Muscle of leg (tissue), 16 donors: ENCODE measurements at places on chromosomes 3 and 15. TPM values are rescaled to one million over a fixed set of nuclear protein-coding genes. Genes with fewer than 3 reads are reported as not detected.
A peak's percentile ranks its signal among the peaks of the same experiment; 100 is the strongest.

BCHE gene
- 78.9 TPM for total RNA-seq

NOX5 gene
- total RNA-seq: 0.09 TPM

TRIM42 gene
- total RNA-seq: not detected

ZPLD1 gene
- under 0.01 TPM for total RNA-seq

- DNase-seq: peak; percentile 73
These were observed 396 bp downstream of the INO80 start for GRCh38 chr15:41115652-41116115.

DNA sequence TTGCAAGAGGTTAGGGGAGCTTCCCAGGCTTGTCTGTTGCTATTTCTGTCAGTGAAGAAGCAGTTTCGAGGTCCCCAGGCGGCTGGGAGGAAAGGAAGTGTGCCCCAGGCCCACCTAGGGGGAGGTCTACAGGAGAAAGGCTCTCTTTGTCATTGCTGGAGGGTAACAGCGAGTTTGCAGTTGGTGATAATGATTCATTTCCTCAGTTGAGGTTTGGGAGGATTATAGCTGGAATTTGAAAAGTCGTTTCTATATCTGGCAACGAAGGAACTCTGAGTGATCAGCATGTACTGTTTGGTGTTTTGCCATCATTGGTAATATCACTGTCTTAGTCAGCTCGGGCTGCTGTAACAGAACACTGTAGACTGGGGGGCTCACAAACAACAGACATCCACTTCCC, 65.5 kb upstream of the UBE3A start:
- no peak for DNase-seq

DNA sequence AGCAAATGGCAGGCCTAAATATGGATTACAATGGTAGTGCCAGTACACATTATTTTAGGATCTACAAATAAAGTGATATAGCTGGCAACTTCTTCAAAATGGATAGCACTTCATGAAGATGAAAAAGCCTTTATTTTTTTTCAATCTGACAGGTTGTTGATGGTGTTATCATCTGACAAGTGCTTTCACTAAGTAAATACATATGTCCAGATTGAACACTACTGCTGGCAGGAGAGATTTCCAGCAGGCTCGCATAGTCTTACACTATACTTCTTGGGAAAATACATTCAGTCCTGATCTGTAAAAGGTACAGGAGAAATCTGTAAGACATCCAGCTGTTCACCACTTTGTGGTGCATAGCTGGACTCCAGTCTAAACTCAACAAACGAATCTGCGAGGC, 50.9 kb upstream of the ALCAM start:
- DNase-seq: no peak

- no peak for DNase-seq
These were observed 70.0 kb downstream of the MITF start for GRCh38 chr3:69809076-69809835.

GRCh38 chr15:33584797-33585196, 274.0 kb downstream of the RYR3 start:
- peak; percentile 11 for DNase-seq

DNA sequence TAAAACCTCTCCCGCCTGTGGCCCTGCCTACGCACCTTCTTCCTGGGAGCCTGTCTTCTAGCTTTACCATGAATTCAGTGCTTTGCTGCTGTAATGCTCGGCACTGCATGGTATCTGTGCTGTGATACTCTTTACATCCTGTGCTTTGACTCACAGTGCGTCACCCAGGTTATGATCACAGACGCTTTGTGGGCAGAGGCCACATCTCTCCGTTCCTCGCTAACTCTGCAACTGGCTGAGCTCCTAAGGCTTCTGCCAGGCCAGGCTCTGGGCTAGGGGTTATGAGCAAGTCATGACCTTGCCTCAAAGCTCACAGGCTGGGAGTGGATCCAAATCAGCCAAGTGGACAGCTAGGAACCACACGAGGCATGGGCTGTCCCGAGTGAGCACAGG, 23.2 kb downstream of the SPTBN5 start:
- no peak for DNase-seq

DNA sequence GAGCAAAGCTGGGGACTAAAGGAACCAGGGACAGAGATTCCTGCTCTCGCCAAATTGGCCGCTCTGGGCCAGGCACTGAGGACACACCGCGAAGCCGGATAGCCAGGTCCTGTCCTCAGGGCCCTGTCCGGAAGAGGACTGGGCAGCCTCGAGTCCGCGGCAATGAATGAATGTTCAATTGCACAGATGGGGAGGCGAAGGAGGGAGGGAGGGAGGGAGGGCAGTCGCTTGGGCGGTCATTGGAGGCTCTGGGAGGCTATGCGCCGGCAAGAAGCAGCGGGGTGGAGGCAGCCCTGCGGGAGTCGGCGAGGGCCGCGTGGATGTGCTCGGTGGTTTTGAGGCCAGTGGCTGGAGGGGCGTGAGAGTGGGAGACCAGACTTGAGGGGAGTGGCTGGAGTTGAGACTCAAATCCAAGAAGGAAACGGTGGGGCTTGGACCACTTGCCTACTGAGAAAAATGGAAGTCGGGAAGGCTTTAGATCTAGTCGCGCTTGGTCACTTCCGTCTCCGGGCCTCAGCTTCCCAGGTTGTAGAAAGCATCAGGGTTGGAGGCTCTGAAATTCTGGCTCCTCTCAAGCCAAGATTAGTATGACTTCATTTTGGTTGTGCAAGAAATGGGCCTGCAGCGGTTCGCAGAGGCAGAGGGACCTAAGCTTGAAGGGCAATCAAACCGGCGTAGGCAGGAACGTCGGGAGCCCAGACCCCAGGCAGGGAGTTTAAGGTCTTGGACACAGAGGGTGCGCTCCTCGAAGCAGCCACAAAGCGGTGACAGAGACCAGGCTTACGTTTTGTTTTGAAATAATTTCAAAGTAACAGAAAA, 21.1 kb upstream of the PLXND1 start:
- DNase-seq: peak; percentile 92

DNA sequence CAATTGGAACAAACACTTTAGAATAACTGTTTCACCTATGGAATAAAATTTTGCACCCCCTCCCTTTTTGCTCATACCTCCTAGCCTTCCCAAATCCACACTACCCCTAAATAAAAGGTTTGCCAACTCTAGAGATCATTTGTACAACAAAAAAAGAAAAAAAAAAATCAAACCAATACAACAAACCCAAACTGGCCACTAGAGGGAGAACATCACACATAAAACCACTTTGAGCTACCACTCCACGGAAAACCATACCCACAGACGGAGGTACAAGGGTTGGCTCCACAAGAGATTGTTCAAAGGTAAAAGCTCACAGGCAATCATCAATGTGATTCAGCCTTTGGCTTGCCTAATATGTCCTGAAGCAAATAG, 47.6 kb downstream of the SETMAR start:
- DNase-seq: peak; percentile 85

DNA sequence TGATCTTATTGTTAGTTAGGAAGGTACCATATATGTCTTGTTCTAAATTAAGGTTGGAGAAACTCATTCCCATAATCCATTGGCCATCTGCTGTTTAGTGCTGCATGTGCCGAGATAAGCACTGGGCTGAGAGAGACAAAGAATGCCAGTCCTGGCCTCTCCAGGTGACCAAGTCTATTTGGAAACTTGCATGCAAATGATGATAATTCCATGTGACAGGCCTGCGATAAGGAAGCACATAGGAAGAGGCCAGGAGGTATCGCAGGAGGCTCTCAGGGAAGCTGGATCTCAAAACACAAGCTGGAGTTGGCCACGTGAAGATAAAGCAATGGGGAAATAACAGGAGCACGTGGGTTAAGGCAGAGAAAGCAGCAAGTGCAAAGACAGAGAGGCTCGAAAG, 39.7 kb downstream of the MYO5C start:
- DNase-seq: no peak

DNA sequence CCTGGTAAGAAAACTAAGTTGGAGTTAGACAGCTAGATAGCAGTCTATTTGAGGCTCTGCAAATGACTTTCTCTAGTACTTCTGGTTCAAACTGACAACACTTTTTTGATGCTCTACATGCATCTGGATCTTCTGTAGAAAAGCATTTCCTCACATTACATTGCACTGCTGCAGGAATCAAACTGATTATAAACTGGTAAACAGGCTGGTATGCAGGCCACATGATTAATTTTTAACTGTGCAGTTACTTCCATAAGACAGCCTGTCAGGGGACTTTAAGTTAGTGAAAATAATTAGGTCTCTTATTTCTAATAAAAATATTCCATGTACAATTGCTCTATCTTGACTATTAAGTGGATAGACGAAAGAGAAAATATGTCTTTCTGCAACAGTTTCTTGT, 550.0 kb upstream of the ALCAM start:
- DNase-seq: no peak

DNA sequence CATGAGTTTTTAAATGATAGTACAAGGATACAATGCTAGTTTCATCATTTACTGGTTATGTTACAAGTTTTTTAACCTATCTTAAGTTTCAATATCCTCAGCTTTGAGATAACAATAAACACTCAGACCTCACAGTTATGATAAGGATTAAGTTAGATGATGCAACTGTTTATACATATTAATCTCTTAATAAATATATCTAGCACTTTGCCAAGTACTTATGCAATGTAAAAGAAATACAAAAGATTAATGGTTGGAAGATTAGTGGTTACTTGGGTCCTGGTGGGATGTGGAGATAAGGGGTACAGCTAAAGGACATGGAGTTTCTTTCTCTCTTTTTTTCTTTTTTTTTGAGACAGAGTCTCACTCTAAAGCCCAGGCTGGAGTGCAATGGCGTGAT, 12.0 kb downstream of the SPPL2A start:
- DNase-seq: no peak

GRCh38 chr3:179072100-179072438, 460 bp upstream of the ZMAT3 start:
- DNase-seq: peak; percentile 52
